ENCODE measurements at places on chromosomes 12 and 14.
A peak's percentile ranks its signal among the peaks of the same experiment; 100 is the strongest.

DNA sequence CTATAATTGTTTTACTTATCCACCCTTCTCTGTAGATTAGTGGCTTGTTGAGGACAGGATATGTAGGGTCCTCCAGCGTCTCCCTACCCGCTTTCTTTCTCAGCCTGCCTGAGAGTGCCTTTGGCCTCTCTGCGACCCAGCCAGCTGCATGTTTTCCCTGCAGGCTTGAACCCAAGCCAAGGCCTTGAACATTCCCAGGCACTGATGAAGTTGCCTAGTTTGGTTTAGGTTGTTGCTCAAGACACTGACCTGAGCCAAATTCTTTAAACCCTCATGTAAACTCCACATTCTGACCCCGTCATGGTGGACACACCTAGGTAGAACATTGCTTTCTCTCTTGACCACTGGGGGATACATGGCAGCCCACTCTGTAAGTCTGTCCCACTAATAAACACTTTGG is 33.4 kb upstream of the TXNRD1 start:
- no peak for DNase-seq

DNA sequence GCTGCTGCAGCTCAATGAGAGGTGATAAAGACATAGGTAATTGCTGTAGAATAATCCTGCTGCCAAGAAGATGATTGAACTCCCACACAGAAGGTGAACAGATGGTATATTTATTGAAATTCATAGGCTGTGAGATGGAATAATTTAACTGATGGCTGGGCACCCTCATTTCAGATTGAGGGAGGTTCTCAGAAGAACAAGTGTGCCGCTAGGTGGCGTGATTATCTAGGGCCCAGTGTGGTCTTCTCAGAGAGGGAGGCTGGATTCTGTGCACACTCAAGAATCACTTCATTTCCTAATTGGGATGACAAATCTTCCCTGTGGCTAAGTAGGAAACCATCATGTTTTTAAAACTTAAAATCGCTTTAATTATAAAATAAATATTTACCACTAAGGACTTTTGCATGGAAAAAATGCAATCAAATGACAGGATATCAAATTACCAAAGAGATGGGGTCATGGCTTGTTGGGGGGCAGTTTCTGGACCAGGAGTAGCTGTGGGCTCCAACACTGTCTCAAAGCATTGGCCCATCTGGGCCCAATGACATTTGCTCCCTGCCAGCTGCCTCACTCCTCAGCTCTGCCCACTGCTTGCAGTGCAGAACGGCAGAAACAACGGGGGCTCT is 132.3 kb downstream of the SNAPC1 start:
- DNase-seq = peak; percentile 64

DNA sequence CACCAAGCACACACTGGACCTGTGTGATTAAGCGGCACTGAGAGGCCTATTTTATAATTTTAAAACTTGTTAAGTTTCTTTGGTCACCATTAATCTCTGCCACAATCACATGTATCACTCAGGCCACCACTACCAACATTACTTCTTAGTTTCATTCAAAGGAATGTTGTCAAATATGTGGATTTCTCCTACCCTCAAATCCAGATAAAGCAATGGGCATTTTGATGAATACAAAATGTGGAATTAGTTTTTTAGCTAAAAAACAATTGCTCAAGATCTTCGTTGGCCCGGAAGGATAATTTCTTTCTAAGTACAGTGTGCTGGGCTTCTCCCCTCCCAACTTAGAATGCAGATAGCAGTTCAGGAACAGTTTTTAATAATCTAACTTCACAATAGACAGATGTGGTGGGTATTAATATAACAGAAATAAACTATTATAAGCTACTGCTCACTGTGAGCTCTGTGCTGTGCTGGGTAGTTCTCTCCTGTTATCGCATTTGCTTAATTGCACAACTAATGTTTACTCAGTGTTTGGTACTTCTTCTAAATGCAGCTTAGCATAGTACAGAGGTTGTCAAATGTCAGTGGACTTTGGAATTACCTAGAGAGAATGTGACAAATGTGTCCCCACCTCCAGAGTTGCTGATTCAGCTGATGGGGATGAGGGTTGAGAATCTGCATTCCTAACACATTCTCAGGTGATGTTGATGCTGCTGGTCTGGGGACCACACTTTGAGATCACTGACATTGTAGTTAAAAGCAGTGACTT is 266.7 kb upstream of the AMIGO2 start:
- DNase-seq = no peak

- no peak for DNase-seq
Measured at GRCh38 chr12:51534216-51535074, 56.6 kb upstream of the SCN8A start.

- DNase-seq = no peak
Measured at GRCh38 chr14:77830692-77831091, 30.8 kb downstream of the ADCK1 start.

DNA sequence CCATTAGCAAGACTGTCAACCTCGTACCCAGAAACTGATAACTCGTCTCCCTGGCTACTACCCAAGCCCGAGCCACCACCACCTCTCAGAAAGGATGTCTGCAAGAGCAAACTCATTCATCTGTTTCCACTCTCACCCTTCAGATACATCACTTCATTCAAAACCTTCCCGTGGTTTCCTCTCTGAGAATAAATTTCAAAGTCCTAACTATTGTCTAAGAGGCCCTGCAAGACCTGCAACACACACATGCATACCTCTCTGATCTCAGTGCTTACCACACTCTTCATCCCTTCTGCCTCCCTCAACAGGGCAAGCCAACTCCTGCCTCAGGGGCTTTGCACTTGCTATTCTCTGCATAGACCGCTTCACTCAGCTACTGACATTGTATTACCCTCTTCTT is 40.6 kb downstream of the PPP1R13B start:
- DNase-seq = no peak

Measured in common myeloid progenitor, CD34-positive (primary cell).